NCI-H2171 (cell line): ENCODE measurements at places on chromosomes 7 and 10.

DNA sequence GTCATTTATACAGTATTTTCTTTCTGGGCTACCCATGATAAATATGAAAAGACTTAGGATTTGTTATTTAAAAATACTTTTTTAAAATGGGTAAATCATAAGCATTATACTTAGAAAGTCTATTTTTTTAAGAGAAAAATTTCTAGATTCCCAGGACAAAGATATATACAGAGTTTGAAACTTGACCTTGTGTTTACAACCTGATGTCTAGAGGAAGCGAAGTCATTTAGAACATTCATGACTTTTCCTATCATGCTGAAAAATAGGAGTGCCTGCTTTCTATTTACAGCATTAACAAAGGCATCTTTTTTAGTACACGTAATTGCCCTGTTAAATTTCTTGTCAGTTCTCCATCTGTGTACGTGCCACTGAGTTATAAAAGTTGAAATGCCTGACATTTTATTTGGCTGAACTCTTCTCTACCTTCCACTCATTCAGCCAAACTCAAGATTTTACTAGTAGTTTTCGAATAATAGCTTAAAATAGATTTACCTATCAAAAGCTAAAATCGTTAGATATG, 23.0 kb downstream of the GNAT3 start:
- no peak for DNase-seq

- DNase-seq, result no peak
These were observed 149.2 kb downstream of the PLPP4 start for GRCh38 chr10:120606051-120606764.

DNA sequence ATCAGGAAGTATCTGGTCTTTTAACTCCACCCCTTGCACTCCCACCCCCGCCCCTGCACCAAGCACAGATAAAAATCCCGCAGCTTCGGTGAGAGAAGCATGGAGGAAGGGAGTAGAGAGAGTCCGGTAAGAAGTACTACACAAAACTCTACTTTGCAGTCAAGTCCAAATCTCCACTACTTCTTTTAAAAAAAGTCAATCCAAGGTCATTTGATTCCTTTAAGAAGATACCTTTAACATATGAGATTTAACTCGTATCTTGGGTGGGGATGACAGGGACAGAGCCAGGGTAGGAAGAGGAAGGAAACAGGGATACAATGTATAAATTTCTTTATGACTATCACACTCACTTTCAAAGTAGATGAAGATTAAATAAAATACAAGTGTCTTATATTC, 132.1 kb downstream of the NRBF2 start:
- no peak for DNase-seq

DNA sequence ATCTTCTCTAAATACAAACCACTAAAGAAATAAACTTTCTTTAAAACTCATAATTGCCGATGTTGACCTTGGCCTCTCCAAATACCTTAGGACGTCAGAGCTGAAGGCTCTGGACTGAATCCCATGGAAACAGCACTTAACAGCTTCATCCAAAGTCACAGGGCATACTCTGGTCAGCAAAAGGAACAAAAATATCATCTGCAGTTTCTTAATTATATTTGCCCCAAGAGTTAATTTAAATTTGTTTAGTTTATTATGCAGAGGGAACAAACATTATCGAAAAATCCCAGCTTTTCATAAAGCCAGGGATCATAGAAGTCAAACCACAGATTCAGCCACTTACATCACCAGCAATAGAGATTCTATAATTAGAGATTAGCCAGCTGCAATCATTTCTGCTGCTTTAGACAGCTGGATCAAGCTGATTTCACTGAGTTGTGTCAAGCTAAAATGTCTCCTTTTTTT, 20.5 kb upstream of the FAM13C start:
- no peak for DNase-seq

- no peak for DNase-seq
These were observed 418.7 kb downstream of the GLRX3 start for GRCh38 chr10:130554701-130555410.

DNA sequence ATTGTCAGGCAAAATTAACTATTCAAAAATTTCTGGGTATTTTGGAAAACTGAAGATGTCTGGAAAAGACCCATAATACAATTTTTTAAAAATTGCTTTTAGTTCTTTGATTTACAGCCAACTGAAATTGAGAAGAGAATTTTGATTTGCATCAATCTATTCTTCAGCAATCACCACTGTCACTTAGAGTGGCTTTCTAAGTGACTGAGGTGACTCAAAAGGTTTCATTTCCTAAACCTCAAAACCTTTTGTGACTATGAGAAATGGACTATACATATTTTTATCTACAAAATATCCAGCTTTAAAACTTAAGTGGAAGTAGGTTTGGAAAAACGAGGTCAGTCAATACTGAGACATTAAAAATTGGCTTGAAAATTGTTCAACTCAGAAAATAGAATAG, 60.0 kb downstream of the ENO4 start:
- DNase-seq, result no peak

GRCh38 chr10:27158421-27158820, 3.3 kb downstream of the MASTL start:
- DNase-seq, result no peak

GRCh38 chr7:121810831-121811672, 61.9 kb upstream of the PTPRZ1 start:
- no peak for DNase-seq

DNA sequence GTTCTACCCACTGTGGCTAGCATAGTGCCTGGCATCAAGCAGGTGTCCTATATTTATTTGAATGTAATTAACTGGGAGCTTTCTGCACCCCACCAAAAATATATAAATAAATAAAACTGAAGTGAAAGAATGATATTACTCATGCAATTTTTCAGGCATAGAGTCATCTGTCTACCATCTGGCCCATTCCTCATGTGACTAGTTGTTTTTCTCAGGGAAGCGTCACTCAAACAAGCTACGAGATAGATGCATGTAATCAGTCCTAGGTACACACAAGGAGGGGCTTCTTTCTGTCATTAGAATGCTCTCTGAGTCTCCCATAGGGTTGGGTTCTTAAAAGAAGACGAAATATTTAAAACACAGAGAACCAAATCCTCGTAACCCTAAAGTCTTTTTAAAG, 255.5 kb upstream of the KMT2E start:
- DNase-seq, result peak; percentile 48

GRCh38 chr7:16891874-16892643, 10.3 kb upstream of the AGR3 start:
- DNase-seq, result no peak

DNA sequence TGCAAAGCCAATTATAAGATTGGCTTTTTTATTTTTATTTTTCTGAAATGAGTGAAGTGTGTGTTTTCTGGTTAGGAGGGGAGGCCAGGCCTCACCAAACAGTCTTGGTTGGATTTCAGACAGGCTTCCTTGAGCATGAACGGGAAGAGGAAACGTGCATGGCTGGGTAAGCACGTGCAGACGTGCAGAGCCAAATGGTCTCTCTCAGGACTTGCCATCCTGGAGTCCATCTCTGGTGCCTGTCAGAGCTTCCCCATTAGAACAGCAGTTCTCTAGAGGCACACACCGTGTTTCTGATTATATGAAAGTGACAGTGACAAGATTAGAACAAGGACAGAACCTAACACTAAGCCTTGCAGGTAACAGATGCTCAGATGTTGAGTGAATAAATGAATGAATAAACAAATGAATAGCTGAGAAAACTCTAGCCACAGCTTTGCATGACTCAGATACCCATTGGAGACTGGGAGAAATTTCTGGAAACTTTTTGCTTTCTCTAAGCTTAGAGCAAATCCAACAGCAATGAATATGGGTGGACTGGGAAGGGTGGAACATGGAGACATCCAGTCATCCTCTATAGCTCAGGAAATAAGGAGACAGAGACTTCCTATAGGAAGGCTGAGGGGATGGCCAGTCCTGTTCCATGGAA, 11.8 kb upstream of the CALD1 start:
- no peak for DNase-seq

- DNase-seq, result no peak
These were observed 3.9 kb downstream of the PTPRZ1 start for GRCh38 chr7:121876656-121877500.

DNA sequence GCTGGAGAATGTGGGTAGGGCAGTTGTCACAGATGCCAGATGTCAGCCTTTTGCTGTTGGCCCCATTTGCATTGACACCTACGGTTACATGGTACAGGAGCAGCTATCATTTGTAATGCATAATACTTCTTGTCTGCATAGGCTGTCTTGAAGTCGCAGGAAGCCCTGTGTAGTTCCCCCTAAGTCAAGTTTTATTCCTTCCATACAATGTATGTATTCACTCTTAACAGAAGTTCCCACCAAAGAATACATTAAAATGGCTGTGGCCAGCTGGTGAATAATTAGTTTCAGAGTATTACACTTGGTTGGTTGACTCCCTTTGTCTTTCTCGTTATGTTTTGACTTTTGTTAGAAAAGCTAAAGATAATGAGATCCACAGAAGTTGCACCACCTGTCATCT, 1169.0 kb downstream of the REEP3 start:
- DNase-seq, result peak; percentile 46

GRCh38 chr10:3719024-3719843, 65.8 kb downstream of the KLF6 start:
- DNase-seq, result no peak

- DNase-seq, result no peak
These were observed 38.6 kb downstream of the MTPN start for GRCh38 chr7:135938563-135938962.

GRCh38 chr10:44249490-44249889, 135.4 kb downstream of the CXCL12 start:
- DNase-seq, result no peak
